ENCODE measurements at places on chromosomes 2 and 18. TPM values are rescaled to one million over a fixed set of nuclear protein-coding genes. Genes with fewer than 3 reads are reported as not detected.

DNA sequence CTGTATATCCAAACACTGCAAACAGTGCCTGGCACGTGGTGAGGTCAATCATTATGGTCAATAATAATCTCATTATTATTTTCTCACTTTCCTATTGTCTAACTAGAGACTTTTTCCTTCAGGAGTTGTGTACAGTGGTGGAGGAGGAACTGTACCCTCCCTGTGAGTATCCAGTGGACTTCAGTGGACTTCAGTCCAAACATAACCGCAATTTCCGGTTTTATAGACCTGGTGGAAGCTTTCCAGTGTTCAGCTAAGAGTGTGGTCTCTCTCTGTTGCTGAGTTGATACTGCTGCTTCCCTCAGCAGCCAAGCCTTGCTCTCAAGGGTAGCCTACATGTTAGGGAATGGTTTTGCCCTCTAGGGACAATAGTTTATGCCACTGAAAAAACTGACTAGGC is 447.1 kb downstream of the TMEM182 start:
- no peak overlapping the region for H3K4me3 ChIP-seq
- no peak overlapping the region for H3K27ac ChIP-seq
- no peaks in the 10 kb centered on the region for H3K27me3 ChIP-seq
- H3K36me3 ChIP-seq = no peaks in the 10 kb centered on the region

- H3K27me3 ChIP-seq = peaks cover 2% of the 10 kb centered on the region
- no peaks in the 10 kb centered on the region for H3K36me3 ChIP-seq
- no peaks in the 10 kb centered on the region for H3K4me1 ChIP-seq
- H3K27ac ChIP-seq = no peak overlapping the region
- no peak overlapping the region for H3K4me3 ChIP-seq
Measured at GRCh38 chr2:137968477-137969417, 4.5 kb downstream of the HNMT start.

- no peaks in the 10 kb centered on the region for H3K27me3 ChIP-seq
- no peaks in the 10 kb centered on the region for H3K4me1 ChIP-seq
- H3K27ac ChIP-seq = no peak overlapping the region
- no peaks in the 10 kb centered on the region for H3K36me3 ChIP-seq
Measured at GRCh38 chr2:188522517-188522916, 230.8 kb downstream of the GULP1 start.

DNA sequence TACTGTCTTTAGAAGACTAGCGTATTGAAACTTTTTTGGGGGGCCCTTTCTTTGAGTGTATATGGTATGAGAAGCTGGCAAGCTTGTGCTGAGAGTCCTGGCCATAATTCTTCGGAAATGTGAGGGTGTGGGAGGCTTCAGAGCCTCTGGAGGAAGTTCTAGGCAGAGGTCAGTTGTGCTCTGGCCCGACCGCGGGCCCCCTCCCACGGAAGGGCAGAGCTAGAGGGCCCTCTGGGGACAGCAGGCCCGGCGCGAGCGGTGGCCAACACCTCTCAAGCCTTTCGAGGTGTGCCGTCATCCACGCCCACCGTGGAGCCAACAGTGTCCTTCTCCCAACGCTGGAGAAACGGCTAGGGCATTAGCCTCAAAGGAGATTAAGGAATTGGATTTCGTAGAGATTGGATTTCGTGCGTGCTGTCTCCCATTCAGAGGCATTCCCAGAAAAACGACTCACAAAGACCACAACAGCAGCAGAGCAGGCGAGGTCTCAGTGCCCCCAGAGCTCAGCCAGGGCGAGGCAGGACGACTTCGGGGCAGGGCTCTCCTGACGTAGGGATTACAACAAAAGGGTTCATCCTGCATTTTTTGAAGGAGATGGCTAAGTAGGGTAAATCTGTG is 2.2 kb upstream of the MTCL1 start:
- peaks cover 63% of the 10 kb centered on the region for H3K27me3 ChIP-seq
- DNase-seq = no peak
- peaks cover 2% of the 10 kb centered on the region for H3K36me3 ChIP-seq
- no peak overlapping the region for H3K4me3 ChIP-seq
- H3K4me1 ChIP-seq = peaks cover 15% of the 10 kb centered on the region

DNA sequence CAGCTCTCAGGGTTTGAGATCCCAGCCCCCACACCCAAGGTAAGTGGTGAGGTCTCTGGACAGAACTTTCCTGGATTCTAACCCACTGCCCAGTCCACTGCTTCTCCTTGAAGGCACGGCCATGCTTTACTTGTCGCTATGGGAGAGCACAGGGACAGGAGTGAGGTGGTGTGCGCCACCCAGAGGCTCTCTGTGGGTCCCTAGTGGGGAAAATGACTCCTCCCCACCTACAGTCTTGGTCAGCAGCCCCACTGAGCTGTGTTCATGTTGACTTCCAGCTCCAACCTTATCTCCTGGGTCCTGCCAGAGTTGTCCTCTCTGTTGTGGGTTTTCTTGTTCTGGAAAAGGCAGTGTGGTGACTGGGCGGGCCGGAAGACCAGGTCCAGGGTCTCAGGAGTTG is 11.1 kb downstream of the TET3 start:
- H3K27me3 ChIP-seq = no peaks in the 10 kb centered on the region
- H3K36me3 ChIP-seq = peaks cover 21% of the 10 kb centered on the region
- H3K4me3 ChIP-seq = no peak overlapping the region
- H3K4me1 ChIP-seq = peaks cover 62% of the 10 kb centered on the region

DNA sequence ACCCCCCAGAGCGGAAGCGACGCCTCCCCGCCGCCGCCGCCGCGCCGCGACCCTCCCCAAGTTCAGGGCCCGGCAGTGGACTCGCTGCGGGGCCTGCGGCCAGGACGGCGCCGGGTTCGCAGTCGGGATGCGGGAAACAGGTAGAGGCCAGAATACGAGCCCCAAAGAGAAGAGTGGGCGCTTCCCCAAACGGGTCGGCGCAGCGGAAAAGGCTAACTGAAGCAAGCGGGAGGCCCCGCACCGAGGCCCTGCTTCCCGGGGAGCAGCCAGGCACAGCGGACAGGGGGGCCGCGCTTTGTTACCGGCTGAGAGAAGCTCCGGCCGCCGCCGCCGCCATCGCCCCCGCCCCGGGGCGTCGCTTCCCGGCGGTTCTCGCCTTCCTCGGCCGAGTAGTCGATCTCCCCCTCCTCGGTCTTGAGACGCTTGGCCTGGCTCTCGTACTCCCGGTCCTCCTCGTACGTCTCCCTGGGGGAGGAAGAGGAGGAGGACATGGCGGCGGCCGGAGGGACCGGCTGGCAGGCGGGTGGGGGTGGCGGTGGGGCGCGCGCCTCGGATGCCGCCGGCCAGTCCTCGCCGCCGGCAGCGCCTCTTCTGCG is 494 bp downstream of the HNRNPLL start:
- peaks cover 47% of the 10 kb centered on the region for H3K4me1 ChIP-seq
- peak overlapping the region; percentile 85 for H3K4me3 ChIP-seq
- peak overlapping the region; percentile 88 for H3K27ac ChIP-seq
- peaks cover 6% of the 10 kb centered on the region for H3K36me3 ChIP-seq
- no peaks in the 10 kb centered on the region for H3K27me3 ChIP-seq

DNA sequence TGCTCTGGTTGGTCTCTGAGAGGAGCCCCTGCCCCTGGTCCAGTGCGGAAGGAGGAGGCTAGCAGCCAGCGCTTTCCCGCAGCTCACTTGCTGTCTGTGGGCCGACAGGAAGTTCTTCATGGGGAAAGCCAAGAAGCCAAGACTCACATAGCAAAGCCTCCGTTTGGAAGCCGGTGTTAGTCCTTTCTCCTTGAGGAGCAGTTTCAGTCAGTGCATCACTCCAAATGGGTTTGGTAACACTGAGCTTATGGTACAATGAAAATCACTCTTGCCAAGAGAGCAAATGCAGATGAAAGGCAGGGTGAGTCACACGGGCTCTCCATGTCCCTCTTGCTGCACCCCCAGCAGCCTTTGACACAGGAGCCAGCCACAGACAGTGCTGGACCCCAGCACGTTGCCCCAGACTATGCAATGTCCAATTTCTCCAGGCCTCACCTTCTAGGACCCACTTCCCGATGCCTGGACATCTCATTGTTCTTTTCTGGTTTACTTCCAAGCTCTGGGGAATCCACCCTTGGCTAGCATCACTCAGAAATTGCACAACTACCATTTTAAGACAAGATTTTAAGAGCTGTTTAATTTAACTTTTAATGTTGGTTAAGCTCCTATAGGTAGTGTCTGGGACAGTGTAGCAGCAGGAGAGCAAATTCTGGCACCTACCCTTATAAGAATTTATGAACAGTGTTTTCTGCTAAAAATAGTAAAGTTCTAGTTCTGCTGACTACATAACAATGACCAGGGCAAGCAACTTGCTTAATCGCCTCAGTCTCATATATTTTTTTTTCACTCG is 174.9 kb downstream of the ASB1 start:
- H3K4me1 ChIP-seq = no peaks in the 10 kb centered on the region
- no peak overlapping the region for H3K27ac ChIP-seq
- H3K4me3 ChIP-seq = no peak overlapping the region
- no peaks in the 10 kb centered on the region for H3K36me3 ChIP-seq
- DNase-seq = no peak

The RNF125 gene
- 35.6 TPM for total RNA-seq

The POMC gene
- 5.0 TPM for total RNA-seq

Measured in activated CD4-positive, alpha-beta T cell treated with anti-CD3 and anti-CD28 coated beads, Interleukin-2, amount 10 ng/mL, durations not matched to agents 7 days and 5 days (primary cell).